ENCODE measurements at places on chromosomes 6 and 20.

- DNase-seq, result no peak
Observed at GRCh38 chr20:56391596-56392131, 351 bp downstream of the AURKA start.

- no peak for DNase-seq
Observed at GRCh38 chr6:381742-382461, 9.7 kb upstream of the IRF4 start.

DNA sequence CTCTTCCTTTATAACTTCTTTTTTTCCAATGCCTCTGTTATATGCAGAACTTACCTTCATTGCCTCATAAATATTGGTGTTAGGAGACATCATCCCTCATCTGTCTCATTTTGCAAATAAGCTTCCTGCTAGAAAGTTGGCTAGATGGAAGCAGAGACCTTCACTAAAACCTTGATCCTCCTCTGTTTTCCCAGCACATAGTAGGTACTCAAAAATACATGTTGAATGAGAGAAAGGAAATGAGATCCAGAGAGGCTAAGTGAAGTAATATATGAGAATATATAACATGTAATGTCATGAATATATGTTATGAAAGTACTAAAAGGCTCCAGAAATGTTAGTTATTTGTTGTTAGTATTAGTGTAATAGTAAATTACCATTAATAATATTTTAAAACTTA is 91.9 kb downstream of the CDKAL1 start:
- no peak for DNase-seq

- DNase-seq, result no peak
Observed at GRCh38 chr6:163243692-163244589, 170.6 kb upstream of the QKI start.

GRCh38 chr6:53938810-53939209 is 144.0 kb downstream of the LRRC1 start:
- DNase-seq, result no peak

GRCh38 chr6:52233975-52234823 is 10.1 kb downstream of the IL17F start:
- DNase-seq, result peak; percentile 31

DNA sequence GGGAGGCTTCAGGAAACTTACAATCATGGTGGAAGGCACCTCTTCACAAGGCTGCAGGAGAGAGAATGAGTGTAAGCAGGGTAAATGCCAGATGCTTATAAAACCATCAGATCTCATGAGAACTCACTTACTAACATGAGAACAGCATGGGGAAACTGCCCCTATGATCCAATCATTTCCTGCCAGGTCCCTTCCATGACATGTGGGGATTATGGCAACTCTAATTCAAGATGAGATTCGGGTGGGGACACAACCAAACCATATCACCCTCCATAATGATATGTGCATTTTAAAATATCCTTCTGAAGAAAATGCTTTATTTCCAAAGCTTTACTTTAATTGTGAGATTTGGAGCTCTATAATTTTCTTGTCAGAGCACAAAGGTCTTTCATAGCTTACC is 154.1 kb upstream of the CENPW start:
- no peak for DNase-seq

- no peak for DNase-seq
Observed at GRCh38 chr6:107633680-107634323, 143.9 kb downstream of the SOBP start.

DNA sequence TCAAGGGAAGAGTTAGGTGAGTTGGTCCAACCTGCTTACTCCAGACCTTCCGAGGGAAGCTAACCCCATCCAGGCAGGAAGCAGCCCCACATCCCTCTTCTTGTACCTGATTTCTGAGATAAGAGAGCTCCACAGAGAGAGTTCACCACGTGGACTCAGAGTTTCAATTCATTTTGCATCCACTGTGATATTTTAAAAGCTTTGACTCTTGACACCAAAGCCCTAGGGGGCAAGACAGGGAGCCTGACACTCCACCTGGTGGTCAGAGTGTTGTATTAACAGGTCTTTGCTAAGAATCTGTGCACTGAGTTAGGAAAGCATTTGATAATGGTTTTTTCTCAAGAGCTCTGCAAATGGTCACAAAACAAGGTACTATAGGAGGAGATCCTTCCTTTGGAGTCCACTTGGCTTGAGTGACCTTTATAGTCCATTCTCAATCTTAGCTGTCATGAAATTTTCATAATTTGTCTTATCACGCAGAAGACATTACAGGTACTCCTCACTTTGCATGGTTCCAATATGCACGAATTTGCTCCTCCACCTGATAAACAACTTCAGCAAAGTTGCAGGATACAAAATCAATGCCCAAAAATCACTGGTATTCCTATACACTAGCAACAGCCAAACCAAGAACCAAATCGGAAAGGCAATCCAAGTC is 56.2 kb upstream of the RIPOR2 start:
- peak; percentile 77 for DNase-seq

DNA sequence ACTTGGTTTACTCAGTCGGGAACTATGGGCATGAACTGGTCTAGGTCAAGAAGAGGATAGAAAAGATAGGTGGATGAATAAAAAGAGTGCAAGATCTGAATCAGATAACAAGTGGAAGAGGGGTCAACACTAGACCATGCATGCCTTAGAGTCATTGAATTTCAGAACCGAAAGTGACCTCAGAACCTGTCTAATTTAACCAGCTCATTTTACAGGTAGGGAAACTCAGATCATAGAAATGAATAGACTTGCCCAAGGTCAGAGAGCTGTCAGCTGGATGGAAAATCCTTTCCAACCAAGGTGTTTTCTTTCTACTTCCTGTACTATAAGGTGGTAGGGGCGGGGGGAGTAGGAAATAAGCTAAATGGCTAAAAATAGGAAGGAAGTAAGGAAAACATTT is 121.4 kb upstream of the ADGRF1 start:
- no peak for DNase-seq

- DNase-seq, result peak; percentile 35
Observed at GRCh38 chr20:458776-459175, 3.6 kb downstream of the TBC1D20 start.

DNA sequence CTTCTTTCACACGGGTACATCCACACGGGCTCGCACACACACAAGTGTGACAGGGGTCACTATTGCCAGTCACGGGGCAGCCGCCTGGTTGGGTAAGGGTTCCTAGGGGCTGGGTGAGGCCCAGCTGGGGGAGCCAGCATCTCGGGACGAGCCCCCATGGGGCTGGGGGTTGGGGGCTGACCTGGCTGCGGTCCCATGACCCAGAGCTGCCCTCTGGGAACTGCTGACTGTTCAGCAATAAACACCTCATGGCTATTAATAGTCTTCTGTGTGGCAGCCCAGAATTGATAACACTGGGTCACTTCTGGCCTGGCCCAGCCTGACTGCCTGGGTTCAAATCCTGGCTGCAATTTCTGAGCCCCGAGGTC is 23.8 kb downstream of the VEGFA start:
- no peak for DNase-seq

GRCh38 chr6:96911751-96912150 is 12.8 kb upstream of the KLHL32 start:
- no peak for DNase-seq

GRCh38 chr20:49986049-49986448 is 3.3 kb downstream of the SNAI1 start:
- DNase-seq, result no peak

- DNase-seq, result no peak
Observed at GRCh38 chr20:33002087-33002808, 2.0 kb downstream of the SUN5 start.

DNA sequence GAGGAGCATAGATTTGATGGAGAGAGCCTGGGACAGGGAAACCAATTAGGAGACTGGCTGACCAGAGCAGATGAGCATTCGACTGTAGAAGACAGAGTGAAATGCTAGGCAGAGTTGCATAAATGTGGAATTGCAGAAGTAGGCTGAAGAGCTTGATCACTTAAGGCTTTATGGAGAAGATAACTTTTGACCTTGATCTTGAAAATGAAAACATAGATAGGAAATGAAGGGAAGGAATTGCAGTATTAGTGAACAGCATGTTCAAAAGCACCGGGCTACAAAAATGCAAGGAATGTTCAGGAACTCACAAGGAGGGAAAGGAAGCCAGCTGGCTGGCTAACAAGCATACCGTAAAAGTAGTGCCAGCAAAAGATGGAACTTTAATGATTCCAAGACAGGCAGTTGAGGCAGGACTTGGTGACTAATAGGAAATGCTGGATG is 20.5 kb upstream of the LTV1 start:
- no peak for DNase-seq

- DNase-seq, result peak; percentile 6
Observed at GRCh38 chr6:69936674-69937363, 70.5 kb downstream of the COL19A1 start.

GRCh38 chr6:139091826-139092225 is 43.1 kb upstream of the HECA start:
- DNase-seq, result no peak

- no peak for DNase-seq
Observed at GRCh38 chr6:7685276-7685675, 40.6 kb upstream of the BMP6 start.

DNA sequence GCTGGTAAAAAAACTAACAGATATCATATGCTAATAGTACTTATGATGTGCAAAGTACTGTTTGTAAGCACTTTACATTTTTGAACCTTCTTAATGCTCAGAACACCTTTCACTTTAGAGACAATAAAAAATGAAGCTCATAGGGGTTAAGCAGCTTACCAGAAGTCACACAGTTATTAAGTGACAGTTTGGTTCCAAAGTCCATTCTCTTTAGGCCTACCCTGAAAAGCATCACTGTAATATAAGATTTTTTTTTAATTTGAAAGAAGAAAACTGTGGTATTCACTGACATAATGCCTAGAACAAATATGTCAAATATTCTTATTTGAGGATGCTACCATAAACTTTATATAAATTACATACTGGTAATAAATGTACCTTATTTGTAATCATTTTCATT is 127.6 kb upstream of the RUNX2 start:
- DNase-seq, result no peak

GRCh38 chr6:7821426-7821825 is 89.2 kb downstream of the TXNDC5 start:
- DNase-seq, result no peak

DNA sequence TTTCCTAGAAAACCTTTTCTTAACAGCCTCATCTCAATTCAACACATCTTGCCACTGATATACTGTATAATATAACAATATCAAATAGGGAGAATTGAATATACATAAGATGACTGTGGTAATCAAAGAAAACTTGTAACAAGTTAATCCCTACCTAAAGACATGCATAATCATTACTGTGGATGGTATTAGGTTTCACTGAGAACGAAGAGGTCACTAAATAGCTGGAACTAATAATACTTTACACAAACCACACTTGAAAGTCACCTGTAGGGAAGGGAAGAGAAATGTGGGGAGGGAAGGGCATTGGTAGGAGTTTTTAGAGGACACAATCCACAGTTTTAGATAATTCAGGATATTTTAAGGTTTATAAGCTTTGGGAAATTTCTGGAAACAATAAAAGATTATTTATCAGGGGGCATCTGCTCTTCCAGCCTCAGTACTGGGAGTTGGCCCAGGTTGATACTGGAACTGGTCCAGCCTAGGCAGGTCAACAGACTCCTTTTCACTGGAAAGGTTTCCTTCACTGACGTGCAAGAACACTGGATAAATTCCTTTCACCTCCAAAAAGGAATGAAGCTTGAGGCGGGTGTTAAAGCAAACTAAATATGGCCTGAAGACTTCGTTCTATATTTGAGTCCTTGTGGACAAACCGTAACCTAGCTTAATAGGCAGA is 44.0 kb downstream of the MAP7 start:
- DNase-seq, result no peak

- DNase-seq, result no peak
Observed at GRCh38 chr6:148223424-148223842, 119.2 kb upstream of the SASH1 start.

DNA sequence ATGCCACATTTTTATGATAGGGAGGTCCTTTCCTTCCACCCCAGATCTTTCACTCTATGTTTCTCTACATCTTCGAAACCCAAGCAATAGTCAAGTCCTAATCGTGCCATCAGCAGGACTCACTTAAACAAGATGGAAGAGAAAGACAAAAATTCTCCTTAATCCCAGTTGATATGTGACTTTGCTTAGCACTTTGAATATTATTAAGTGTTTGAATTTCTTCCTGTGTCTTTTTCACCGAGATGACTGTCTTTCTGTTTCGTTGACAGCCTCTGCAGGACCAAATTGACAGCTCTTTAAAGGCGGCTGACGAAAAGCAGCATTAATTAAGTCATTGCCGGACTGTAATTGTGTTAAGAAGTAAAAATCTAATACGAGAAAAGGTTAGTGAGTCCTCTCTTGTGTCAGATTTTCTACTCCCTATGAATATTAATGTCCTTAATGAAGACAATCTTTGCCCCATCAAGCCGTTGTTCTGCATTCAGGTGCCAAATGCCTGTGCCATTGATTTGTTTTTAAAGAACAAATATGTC is 208.8 kb upstream of the TSHZ2 start:
- no peak for DNase-seq

- DNase-seq, result no peak
Observed at GRCh38 chr6:167420177-167420576, 95.3 kb downstream of the TTLL2 start.

DNA sequence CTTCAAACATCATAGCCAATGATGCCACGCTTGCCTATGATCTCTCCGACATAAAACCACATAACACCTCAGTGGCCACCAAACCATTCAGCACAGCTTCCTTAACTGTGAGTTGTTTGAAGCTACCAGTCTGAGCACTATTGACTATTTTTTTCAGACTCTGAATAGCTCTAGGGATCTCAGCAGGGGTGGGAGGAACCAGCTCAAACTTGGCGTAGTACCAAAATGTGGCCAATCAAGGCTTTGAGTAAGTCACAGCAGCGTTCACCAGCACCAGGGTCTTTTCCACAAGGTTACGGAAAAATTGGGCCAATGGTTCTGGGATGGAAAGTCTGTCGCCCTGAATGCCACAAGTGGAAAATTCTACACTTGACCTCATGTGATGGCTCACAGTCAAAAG is 70.6 kb downstream of the SMPDL3A start:
- DNase-seq, result no peak

GRCh38 chr6:17945111-17945510 is 42.3 kb downstream of the KIF13A start:
- DNase-seq, result no peak

GRCh38 chr20:7723284-7723683 is 217.0 kb downstream of the HAO1 start:
- DNase-seq, result no peak

- no peak for DNase-seq
Observed at GRCh38 chr6:53043581-53043980, 21.6 kb upstream of the FBXO9 start.

GRCh38 chr20:20666359-20666758 is 46.1 kb downstream of the RALGAPA2 start:
- peak; percentile 19 for DNase-seq

Measured in AML-193 (cell line).